ENCODE measurements at places on chromosomes 12 and 14.

DNA sequence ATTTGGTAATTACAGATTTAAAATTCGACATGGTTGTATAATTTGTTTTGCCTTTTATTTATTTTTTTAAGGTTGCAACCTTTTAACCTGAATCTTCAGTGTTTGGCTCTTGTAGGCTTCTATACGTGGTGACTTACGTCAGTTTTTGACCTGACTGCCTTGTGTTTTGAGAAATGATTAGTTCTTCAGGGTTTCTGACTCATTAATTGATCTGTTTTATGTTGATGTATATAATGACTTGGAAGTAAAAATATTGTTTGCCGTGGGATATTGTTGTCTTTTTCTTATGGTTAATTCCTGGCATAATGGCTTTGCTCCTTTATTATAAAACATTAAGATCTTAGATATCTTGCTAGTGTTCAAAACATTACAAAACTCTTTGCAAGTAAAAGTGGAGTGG lies 2.5 kb downstream of the RASSF8 start:
- DNase-seq, result no peak

DNA sequence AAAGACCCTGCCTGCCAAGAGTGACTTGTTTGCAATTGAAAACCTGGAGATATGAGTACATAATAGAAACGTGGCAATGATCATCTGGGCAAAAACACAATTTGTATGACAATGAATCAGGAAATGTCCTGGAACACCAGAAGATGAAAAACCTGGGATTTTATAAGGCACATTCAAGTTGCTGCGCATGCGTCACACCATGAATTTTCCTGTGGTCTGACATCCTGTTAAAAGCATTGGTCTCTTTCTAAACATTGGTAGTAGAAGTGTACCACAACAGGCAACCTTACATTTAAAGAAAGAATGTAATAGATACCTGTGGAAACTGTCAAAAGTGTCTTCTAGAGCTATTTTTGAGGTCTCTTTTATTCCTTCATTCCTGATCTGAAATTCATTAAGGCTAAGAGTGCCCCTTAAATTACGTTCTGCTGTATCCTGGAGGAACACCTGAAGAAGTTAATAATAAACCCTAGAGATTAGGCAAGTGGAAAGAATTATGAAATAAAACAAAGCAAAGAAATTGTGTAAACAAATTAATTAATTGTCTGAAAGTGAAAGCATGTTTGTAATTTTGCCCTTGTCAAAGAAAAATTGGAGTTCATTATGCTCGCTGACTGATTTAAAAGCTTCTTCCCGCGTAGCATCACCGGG lies 676.5 kb downstream of the DIO2 start:
- no peak for DNase-seq

DNA sequence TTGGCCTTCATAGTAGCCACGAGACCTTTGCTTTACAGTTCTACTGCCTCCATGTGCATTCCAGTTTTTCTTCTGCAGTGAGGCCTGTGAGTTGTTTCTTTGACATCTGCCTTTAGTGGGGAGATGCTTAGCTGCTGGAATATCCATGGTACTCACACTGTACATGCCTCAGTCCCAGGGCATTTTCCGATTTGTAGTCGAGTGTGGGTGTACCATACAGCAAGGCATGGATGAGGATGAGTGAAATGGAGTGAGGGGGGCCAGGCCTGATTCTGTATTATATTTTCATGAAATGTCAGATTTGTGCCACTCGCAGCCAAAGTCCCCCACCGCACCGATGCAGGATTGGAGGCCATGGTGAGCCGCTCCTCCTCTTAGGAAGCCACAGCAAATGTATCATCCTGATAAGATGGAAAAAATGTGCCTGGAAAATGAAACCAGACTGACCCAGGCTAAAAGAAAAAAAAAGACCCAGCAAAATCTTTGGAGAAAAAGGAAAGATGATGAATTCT lies 173.0 kb downstream of the ADGRD1 start:
- no peak for DNase-seq

- no peak for DNase-seq
Observed at GRCh38 chr14:45621731-45622130, 368.7 kb upstream of the MIS18BP1 start.

DNA sequence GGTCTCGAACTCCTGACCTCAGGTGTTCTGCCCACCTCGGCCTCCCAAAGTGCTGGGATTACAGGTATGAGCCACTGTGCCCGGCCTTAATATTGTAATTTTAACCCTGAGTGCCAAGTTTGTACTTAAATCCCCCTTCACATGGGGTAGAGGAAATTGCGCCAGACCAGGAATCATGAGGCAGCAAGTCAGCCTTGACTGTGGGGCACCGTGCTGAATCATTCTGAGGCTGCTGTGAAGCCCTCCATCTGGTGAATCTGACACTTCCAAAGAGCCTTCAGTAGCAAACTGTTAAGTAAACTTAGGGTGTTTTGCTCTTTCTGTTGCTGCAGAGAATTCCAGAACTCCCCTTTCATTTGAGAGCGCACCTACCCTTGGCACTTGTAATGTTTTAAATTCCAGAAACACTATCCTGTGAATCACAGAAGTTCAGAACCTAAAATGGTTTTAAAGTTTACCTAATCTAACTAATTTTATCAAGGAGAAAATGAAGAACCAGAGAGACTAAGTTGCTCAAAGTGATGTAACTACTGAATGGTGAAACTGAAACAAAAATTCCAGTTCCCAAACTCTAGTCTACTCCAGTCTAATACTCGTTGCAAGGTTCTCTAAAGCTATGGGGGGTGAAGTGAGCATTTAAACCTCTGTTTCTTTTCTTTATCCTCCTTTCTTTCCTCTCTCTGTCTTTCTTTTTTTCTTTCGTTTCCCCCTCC lies 7.5 kb downstream of the HEBP1 start:
- no peak for DNase-seq

DNA sequence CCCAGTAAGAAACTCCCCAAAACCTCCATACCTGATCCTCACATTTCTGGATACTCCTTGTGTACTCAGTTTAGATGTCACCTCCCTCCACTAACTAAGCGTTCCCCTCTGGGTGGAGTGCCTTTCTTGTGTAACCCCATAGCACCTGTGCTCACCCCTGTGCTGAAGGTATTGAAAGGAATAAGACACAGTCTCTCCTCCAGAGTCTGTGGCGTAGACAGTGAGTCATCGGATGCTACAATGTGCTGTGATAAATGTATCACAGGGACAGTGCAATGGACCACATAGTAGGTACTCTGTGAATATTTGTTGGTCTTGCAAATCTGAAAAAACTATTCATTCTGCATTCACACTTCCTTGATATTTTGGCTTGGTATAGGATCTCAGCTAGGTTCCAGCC lies 30.8 kb downstream of the TSPAN9 start:
- no peak for DNase-seq

GRCh38 chr14:103686831-103687485 lies 28.3 kb downstream of the XRCC3 start:
- DNase-seq, result no peak

GRCh38 chr14:57769863-57770523 lies 95.9 kb downstream of the SLC35F4 start:
- no peak for DNase-seq

DNA sequence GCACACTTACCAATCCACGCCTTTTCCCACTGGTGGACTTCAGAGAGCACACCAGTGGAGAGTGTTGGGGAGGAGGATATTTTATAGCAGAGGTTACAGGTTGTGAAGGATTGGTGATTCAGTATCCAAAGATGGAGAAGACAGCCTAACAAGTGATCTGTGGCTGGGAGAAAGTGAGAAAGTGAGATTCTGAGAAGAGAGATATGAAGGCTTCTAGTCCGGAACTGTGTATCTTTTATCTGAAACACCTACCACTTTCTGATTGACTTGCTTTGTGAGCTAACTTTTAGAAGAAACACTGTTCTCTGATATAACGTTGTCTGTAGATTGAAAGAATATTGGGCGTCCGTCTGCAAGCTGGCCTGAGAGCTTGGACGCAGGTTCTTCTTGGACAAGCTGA lies 24.0 kb downstream of the DYNC1H1 start:
- no peak for DNase-seq

DNA sequence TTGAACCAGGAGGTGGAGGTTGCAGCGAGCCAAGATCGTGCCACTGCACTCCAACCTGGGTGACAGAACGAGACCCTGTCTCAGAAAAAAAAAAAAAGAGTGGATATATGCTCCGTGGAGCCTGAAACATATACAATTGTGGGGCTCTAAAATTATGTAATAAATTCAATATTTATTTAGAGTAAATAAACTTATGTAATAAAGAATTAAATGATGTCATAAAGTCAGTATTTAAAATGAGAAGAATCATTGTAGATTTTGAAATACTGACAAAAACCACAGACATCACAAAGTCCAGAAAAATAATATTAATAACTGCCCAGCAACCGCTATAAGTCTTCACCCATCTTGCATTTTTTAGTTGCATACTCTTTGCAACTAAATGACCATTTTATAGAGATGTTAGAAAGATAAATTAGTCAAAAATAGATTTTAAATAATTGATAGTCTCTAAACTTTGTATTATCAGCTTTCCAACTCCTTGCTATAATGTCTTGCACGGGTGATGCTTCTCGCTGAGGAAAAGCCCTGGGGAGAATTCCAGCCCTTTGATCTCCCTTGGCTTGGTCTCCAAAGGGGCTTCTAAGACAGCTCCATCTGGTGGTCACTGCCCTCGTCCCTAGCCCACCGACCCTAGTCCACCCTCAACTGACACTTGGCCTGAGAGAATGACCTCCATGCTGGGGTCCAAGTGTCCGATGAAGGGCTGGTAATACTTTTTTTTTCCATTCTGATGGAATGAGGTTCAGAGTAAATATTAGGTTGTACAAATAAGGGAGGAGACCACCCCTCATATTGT lies 7.9 kb upstream of the TMBIM6 start:
- no peak for DNase-seq

DNA sequence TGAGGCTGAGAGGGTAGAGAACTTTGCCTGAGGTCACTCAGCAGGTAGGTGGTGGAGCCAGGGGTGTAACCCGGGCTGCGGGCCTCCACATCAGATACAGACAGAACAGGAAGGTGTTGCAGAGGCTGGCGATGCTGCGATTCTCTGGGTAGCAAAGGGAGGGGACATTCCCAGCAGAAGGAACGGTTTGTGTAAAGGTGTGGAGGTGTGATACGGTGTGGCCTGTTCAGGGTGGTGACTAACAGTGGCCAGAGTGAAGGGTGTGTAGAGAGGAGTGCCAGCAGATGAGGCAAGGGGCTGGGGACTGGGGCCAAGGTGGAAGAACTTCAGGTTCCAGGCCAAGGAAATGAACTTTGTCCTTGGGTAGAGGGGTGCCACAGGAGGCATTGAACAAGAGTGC lies 18.2 kb upstream of the FAIM2 start:
- DNase-seq, result no peak

DNA sequence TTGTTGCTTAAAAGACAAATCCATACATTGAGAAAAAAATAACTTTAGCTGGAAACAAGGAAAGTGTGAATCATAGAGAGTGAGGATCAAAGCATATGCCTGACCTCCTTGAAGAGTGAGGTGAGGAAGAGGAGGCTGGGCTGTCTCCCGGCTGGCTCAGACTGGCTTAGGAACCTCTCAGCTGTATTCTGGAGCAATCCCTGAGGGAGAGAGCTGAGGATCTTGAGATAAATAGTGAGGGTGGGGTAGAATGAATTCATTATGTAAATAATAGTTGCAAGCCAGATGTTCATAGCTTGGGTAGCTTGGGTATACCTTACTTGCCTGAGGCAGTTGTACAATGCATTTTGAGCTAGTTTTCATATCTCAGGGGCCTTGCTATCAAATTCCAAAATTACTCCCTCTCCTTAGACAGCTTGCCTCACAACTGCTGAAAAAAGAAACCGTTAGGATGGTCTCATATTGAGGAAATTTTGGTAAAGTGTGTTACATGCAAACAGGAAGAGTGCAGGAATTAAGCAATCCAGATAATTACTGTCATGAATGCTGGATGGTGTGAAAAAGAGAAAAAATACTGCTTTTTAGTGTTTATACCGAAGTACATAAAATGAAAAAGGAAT lies 30.5 kb upstream of the SLC15A5 start:
- no peak for DNase-seq
